ENCODE measurements at places on chromosomes 4 and X. TPM values are rescaled to one million over a fixed set of nuclear protein-coding genes. Genes with fewer than 3 reads are reported as not detected.

The PIGA gene
- 16.9 TPM for polyA plus RNA-seq

The CENPVL2 gene
- 0.36 TPM for polyA plus RNA-seq

The GUCY2F gene
- 0.06 TPM for polyA plus RNA-seq

DNA sequence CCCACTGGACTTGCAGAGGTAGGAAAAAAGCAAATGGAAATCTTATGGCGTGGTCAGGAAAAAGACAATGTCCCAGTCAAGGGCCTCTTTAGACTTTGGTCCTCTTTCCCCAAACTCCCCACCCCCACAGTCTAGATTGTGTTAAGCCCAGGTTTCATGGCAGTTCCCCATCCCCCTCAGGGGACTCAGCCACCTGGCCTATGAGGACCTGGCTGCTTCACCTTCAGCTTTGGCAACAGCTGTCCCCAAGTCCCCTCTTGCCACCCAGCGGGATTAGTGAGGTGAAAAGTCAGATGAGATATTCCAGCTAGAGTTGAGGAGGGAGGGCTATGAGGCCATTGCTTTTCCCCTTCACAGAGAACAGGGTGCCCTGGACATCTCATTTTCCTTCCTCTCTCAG lies 457 bp downstream of the RIPPLY1 start:
- DNase-seq = no peak

DNA sequence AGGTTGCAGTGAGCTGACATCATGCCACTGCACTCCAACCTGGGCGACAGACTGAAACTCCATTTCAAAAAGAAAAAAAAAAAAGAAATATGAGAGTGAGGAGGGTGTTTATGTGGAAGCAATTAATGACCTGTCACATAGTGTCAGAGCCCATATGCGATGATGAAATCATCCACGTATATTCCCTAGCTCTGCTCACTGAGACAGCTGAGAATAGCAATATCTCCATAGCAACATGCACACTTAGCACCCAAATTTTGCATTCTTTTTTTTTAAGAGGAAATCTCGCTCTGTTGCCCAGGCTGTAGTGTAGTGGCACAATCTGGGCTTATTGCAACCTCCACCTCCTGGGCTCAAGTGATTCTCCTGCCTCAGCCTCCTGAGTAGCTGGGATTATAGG lies 31.5 kb upstream of the OPHN1 start:
- DNase-seq = no peak

DNA sequence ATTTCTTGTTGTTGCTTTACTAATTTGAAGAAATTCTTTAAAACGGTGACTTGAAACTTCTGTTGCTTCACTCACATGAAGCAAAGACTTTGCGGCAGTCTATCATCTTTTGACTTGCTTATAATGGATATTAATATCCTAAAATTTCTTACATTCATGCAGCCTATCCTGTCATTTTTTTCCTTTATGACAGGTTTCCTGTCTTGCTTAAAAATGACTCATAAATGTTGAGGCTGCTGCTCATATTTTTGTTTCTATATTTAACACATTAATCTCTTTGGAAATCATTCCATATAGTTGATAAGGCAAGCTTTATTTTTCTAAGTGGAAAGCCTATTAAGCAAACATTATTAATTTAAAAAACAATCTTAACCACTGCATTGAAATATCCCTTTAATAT lies 176.6 kb upstream of the GALNTL6 start:
- no peak for DNase-seq

DNA sequence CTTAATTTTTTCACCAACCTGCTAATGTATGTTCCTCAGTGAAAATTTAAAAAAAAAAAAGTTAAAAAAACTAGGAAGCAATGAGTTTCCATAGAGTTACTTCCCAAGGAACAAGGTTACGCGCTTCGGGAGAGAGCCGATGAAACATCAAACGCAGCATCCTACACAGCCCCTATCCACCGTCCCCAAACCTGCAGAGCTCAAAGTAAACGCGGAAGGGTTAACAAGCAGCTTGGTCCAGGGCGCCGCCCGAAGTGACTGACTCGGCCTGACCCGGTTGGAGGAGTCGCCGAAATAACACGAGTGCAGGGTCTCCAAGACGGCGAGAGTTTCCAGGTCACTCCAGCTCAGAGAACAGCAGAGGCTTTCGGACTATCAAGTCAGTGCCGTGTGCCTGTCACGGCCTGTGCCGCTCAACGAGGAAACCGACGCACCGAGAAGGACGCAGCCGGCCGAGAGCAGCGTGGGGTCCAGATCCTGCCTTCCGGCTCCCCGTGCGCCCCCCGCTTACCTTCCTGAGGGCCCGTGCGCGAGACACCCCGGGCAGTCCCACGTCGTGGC lies 512 bp downstream of the NOP14 start:
- DNase-seq = no peak

DNA sequence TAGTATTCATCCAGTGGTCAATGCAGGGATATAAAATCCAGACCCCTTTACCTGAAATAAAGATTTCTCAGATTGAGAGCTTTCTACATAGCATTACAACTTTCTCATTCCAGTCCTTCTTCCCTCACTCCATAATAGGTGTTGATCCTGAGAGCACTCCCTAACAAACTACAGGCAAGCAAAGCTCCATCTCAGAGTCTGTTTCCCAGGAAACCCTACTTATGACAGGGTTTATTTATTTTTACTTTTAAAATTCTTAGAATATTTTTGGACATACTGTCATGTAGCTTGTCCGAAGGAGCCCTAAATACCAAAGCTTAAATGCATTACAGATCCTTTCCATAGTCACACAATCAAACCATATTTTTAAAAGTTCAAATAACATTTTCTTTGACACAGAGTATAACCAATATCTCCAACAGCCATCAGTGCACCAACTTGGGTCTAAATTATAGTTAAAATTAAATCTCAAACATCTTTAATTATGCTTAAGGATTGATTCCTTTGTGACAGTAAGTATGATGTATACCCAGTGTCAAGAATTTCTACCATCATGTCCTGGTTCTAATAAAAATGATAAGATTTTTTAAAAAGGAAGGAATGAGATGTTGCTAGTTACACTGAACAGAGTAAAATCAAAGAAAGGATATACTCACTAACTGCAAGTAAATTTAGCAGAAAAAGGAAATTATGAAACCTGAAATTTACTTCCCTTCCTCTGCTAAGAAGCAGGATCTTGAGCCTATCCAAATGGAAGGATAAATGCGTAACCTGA lies 580.4 kb upstream of the ADGRL3 start:
- no peak for DNase-seq

GRCh38 chrX:124328765-124329164 lies 3.7 kb upstream of the TEX13D start:
- DNase-seq = no peak

DNA sequence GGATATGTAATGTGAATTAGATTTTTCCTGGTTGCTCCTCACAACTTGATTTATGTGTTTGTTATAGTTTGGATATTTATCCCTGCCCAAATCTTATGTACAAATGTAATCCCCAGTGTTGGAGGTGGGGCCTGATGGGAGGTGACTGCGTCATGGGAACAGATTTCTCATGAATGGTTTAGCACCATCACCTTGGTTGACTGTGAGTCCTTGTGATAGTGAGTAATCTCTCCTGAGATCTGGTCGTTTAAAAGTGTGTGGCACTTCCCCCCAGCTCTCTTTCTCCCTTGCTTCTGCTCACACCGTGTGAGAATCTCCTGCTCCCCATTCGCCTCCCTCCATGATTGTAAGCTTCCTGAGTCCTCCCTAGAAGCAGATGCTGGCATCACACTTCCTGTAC lies 2.2 kb downstream of the MID2 start:
- no peak for DNase-seq

GRCh38 chr4:3746701-3747580 lies 19.2 kb upstream of the ADRA2C start:
- DNase-seq = no peak

DNA sequence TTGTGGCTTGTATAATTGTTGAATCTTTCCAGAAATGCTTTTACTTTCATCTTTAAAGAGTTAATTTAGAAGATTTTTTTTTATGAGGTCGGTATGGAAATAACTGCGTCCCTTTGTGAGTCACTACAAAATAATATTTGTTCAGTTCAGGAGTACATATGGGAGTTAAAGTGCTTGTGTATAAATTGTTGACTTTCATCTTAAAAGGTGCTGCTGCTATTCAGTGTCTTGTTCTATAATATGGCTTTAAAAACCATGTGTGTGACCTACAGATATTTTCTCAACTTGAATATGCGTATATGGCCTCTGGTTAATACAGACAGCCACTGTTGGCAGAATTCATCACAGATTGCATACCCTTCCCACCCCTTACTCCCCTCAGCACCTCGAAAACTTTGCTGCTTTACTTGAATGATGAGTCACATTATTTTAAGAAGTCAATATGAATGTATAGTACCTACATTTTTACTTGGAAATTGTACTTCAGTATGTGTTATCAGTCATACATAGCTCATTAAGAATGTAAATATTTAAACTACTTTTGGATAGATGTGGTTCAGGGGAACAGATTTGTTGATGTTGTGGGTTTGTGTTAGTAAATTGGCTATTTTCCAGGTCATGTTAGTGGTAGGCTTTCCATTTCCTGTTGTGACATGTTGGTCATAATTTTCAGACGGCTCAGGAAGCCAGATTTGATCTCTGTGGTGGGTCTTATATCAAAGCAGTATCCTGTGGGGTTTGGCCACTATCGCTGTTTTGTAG lies 1.5 kb downstream of the CLCN3 start:
- no peak for DNase-seq

DNA sequence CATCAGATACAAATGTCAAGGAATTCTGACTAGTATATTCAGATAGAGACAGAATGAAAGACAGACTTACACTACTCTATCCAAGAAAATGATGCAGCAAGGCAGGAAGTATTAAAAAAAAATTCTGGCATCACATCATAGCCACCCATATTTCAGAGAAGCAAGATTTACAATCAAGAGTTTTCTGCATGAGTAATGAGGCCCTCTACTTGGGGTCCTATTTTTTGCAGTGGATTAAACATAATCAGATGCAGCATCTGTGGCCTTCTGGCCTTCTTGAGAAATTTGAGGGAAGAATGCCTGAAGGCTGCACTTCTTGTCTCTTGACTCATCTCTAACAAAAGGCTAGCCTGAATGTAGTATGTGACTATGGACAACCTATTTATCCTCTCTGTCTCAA lies 48.2 kb upstream of the SLIT2 start:
- DNase-seq = no peak

- no peak for DNase-seq
These were observed 175.4 kb upstream of the TENM3 start for GRCh38 chr4:182067828-182068227.

- no peak for DNase-seq
These were observed 97.0 kb upstream of the STIM2 start for GRCh38 chr4:26763648-26764047.

- no peak for DNase-seq
These were observed 15.7 kb upstream of the MSX1 start for GRCh38 chr4:4843635-4844291.

DNA sequence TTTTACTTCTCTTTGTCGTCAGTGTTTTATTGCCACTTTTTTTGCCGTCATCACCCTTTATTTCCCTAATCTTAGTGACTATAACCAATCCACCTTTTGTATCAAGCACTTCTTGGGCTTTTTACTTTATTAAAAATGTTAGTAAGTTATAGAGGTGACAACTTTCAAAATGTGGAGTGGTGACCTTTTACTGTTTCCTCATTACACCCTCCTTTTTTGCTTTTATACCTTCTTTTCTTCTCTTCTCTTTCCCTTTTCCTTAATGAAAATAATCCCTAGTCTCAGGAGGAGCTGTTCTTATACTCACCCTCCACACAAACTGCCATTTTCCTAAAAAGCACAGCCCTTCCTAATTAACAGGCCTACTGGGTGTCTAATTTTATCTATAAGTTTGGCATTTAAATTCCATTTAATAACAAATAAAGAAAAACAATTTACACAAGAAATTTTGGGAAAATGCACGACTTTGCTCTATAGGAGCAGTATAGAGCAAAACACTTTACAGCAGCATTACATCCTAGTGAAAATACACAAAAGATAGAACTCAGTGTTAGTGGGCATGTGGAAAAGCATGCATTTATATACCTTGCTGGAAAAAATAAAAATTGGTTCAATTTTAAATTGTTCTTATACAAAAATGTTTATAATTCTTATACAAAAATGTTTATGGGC lies 27.3 kb downstream of the BBS12 start:
- no peak for DNase-seq

DNA sequence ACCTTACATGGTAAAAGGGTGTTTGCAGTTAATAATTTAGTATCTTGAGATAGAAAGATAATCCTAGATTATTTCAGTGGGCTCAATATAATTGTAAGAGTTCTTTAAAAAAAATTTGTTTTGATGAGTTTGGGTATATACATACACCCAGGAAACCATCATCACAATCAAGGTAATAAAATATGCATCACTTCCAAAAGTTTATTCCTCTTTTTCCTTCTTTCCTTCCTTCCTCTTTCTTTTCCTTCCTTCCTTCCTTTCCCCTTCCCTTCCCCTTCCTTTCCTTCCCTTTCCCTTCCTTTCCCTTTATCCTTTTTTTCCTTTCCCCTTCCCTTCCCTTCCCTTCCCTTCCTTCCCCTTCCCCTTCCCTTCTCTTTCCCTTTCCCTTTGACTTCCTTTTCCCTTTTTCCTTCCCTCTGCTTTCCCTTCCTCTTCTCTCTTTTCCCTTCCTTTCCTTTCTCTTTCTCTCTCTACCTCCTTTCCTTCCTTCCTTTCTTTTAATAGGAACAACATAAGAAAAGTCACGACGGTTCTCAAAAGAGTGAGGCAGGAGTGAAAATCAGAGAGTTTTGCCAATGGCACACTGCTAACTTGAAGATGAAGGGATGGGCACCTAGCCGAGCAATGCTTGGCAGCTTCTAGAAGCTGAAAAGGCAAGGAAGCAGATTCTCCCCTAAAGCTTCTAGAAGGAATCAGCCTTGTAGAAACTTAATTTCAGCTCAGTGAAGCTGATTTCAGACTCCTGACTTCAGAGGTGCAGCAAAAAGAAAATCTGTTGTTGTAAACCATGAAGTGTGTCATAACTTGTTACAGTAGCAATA lies 2050.2 kb upstream of the AGA start:
- DNase-seq = no peak

- DNase-seq = no peak
These were observed 2.4 kb downstream of the SYP start for GRCh38 chrX:49197543-49198087.

- no peak for DNase-seq
These were observed 162.7 kb upstream of the CPXCR1 start for GRCh38 chrX:88584283-88584682.

DNA sequence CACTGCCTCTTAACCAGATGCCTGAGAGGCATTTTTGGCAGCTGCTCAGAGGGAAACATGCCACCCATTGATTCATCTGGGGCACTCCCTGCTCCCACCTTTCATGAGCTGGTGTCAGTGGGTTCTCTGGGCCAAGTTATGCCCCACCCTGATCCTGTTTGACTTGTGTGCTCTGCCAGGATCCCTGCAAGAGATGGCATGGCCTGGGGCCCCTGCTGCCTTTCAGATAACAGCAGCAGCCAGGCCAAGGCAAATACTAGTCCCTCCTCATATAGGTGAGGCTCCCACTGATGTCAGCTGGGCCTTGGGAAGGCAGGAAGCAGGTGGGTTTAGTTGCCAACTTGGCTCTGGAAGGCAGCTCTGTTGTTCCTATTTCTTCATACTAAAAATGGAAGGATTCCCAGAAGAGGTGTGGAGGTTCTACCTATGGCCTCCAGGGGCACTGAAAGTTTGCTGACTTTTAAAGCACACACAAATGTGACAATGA lies 192.9 kb upstream of the RBPJ start:
- no peak for DNase-seq

Data from right renal pelvis (tissue), 4 donors.